ENCODE measurements at places on chromosomes 3 and 15.

- no peak for DNase-seq
These were observed 564.4 kb downstream of the TBL1XR1 start for GRCh38 chr3:176632925-176633324.

- DNase-seq, result no peak
These were observed 24.7 kb downstream of the RASGRF1 start for GRCh38 chr15:79065706-79066376.

DNA sequence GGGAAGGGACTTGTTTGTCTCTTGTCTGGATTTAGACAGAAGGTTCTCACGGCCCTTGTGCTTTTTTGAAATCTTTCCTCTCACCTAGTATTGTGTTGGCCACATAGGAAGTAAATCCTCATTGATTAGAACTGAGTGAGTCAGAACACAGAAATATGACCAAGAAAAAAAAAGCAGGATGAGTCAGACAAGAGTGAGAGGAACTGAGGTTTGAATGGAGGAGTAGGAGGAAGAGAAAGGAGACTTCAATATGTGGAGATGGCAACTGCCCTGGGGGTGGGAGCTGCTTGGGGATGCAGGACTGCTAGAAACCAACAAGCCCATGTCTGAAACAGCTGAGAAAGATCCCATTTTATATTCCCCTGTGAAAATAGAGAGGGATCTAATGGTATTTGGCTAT lies 194.1 kb upstream of the ZBTB20 start:
- DNase-seq, result peak; percentile 24

DNA sequence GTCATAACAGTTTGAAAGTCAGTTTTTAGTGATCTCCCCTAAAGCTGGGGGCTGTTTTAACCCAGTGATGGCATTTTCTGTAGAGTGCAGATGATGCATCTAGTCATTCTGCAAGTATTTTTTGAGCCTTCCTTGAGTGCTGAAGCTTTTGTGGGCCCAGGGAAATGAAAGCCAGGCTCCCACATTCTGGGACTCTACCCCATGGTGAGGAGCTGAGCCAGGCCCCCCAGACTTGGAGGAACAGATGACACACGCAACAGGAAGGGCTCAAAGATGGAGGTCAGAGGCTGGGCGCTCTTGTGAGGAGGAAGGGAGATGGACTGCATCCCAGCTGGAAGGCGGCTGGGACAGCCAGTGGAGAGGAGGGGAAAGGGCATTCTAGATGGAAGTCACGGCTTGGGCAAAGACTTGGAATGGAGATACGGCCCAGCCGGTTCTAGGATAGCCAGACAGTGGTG lies 40.8 kb downstream of the MRAS start:
- DNase-seq, result no peak

DNA sequence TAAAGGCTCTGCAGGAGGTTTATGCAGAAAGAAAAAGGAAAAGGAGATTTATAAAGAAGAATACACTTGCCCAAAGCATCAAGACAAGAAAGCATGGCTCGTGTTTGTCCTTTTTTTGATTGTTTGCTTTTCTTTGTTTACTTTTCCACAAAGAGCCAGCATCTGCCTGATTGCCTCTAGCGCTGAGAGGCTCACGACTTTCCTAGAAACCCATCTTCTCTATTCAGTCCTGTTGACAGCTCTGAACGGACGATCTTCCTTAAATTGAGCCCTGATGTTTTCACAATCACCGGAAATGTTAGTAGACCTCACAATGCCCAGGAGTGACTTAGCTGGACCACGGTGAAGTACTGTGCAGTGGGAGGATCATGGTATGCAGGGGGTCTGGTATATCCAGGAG lies 12.4 kb downstream of the GP5 start:
- DNase-seq, result no peak

- no peak for DNase-seq
These were observed 1.1 kb downstream of the CASR start for GRCh38 chr3:122184591-122184929.
